Cerebellum (tissue), 4 donors: ENCODE measurements at places on chromosomes 7 and 10. TPM values are rescaled to one million over a fixed set of nuclear protein-coding genes. Genes with fewer than 3 reads are reported as not detected.

DNA sequence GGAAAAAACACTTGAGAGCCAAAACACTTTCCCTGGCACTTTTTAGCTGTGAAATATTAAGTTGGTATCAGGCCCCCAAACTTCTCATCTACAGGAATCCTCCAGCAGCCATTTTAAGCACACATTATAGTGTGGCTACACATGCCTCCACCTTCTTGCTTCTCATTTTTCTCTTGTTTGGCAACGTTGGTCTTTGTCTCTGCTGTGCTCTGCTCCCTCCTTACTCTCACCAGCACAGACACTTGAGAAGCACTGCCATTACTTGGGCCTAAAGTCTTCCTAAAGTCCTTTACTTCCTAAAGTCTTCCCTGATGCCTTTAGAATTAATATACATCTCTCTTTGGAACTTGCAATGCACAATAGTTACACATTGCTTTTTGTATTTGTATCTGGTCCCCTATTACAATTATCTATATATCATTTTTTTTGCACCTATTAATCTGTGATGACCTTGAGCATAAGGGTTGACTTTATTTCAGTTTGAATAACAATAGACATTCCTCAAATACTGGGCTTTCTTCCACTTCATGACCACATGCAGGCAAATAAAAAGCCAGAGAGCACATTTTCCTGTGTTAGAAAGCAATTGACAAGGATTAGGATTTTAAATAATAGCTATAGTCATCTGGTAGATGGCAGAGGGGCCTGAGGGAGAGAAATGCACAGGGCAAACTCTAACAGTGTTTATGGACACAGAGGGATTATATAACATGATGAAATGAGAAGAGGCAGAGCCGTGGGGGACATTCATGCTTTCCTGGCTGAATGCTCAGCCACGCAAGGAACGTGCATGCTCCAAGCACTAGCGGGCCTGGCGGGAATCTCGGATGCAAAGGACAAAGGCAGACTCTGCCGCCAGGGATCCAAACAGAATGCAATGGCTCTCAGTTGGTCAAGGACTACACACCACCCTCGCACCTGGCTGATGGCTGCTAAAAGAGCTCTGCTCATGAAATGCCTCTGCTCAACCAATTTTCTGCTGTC lies 99.3 kb downstream of the CDC14C start:
- DNase-seq, result peak; percentile 18

- no peak for DNase-seq
Observed at GRCh38 chr7:92799446-92800211, 36.7 kb downstream of the CDK6 start.

Gene NKX6-2
- total RNA-seq, result not detected

Gene TAS2R39
- not detected for total RNA-seq

GRCh38 chr10:6962576-6962975 lies 382.5 kb upstream of the PRKCQ start:
- no peak for DNase-seq

GRCh38 chr7:131525820-131526219 lies 30.6 kb downstream of the PODXL start:
- DNase-seq, result no peak

DNA sequence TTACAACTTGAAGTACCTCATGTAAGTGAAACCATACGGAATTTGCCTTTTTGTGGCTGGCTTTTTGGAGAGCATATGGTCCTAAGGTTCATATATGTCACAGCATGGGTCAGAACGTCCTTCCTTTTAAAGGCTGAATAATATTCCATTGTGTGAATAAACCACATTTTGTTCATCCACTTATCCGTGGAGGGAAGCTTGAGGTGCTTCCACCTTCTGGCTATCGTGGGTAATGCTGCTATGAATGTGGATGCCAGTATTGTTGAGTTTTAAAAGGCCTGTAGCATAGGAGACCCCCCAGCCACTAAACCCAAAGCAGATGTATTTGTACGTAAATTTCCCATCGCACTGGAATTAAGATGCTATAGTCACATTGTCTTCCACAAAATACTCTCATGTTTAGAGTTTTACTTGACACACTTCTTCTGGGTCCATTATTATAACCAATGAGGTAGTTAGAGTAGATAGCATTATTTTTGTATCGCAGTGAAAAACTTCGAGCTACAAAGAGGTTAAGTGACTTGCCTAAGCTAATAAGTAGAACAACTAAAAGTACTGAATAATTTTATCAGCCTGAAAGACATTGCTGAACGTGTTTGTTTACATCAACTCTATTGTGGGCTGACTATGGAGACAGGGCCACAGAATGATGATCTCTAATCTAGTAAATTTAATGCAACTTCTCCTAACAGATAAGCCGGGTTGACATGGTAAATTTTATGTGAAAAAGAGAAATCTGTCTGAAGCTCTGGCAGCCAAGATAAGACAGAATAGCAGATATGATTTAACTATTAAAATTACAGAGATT lies 183.0 kb upstream of the CTBP2 start:
- no peak for DNase-seq

Gene TMEM176A
- total RNA-seq, result 1.5 TPM

DNA sequence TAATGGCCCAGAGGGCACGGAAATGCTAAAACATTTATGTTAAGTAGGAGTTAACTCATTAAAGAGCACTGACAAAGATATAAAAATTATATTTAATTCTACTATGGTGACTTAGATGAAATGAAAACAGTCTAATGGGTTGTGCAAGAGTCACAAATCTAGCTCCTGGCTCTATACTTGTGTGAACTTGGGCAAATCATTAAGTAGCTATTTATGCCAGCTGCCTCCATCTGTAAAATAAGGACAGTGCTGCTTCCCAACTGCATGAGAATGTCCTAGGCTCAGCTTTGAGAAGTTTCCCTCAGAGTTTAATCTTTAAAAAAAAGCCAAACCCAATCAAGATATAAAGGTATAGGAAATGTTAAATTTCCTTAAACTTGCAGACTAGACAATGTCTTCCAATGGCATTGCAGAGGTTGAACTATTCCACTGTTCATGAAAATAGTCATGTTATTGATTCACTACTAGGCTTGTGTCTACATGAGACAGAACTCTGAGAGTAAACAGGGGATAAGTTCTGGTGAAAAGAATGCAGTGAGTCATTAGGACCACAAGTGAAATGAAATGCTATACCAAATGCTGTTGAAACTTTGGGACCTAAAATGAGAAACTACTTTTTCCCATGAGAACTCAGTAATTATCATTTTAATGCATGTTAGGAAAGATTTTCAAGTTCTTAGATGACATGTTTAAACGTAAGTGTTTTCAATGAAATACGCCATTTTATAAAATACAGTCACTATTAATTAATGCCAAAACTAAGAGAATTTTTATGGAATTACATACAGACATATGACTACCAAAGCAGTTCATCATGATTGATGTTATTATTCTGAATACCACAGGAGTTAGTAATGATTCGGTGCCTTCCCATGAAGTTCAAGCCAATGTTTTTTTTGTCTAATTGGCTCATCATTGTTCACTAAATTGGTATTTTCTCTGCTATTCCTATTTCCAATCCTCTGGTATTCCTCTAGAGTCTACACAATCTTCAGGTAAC lies 84.2 kb downstream of the CDK6 start:
- no peak for DNase-seq

Gene CARD11
- 0.27 TPM for total RNA-seq

Gene RADIL
- 8.4 TPM for total RNA-seq

- no peak for DNase-seq
Observed at GRCh38 chr7:150716368-150716767, at the start of gene GIMAP1. Gene GIMAP1 (plus strand): TSS chr7:150716613. CDS start chr7:150719048, 2,435 bp downstream.
